Stimulated activated CD4-positive, alpha-beta T cell treated with anti-CD3 and anti-CD28 coated beads, Interleukin-4, amount 100 ng/mL, for 4 hours (primary cell): ENCODE measurements at places on chromosomes 5 and 9.

DNA sequence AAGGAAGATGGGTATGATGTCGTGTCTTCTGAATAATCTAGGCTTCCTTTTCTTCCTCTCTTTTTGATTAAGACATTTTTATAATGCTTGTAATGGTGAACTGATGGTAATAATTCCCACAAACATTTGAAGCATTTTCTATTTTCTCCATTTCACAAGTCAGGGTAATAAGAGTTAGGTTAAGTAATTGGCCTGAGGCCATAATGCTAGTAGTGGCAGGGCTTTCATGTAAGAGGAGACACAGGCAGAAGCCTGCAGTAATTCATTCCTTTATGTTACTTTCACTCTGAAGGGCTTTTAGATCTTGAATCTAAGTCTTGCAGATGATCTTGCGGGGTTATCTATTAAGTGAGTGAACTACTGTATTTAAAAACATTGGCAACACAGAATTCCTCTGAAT lies 374.9 kb downstream of the MAT2B start:
- DNase-seq, result no peak

DNA sequence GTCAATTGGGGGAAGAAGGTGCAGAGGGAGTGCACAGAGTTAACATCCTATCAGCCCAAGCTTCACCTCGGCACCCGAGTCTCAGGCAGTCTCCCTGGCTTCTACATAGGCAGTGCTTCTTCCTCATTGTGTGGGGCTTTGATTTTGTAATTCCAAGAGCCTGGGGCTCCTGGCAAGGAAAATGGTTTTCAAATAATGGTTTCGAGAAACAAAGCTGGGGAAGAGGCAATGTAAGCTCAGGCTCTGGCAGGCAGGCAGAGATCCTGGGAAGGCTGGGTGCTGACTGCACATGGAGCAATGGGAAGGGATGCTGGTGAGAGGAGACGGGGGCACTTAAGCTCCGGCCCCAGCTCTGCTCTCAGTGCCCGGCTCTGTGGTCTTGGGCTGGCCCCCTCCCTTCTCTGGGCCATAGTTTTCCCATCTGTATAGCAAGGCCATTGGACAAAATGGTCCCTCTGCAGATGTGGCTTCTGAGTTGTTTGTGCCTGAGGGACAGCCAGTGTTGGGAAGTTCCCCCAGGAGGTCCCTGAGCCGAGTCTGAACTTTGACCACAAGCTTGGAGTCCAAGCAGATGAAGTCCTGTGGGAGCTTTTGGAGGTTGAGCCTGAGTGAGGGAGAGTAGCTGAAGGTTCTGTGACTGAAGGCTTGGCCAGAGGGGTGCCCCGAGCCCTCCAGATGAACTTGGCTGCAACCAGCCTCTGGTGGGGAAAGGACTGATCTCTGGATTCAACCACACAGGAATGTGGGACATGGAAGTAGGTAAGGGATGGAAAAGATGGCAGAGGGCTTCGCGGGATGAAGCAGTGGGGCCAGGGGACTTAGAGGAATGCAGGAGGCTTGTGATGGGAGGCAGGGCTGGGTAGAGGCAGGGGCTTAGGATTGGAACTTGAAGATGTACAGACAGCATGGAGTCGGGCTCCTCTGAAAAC lies 28.5 kb upstream of the IL17B start:
- no peak for DNase-seq

- no peak for DNase-seq
These were observed 108.5 kb upstream of the OTULINL start for GRCh38 chr5:14472986-14473567.

DNA sequence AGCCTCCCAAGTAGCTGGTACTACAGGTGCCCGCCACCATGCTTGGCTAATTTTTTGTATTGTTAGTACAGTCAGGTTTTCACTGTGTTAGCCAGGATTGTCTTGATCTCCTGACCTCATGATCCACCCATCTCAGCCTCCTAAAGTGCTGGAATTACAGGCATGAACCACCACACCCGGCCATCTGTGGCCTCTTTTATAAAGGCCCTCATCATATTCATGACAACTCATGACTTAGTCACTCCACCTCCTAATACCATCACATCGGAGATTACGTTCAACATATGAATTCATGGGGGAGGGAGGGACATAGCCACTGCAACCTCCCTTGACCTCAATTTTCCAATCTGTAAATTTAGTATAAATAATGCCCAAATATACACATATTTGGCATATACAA lies 27.2 kb upstream of the PLCXD3 start:
- no peak for DNase-seq
